Stimulated activated CD4-positive, alpha-beta T cell treated with anti-CD3 and anti-CD28 coated beads, Interleukin-15, amount 100 ng/mL, for 48 hours (primary cell): ENCODE measurements at places on chromosomes 4 and X.

GRCh38 chr4:62822306-62822705, 1586.9 kb downstream of the TECRL start:
- DNase-seq = no peak

GRCh38 chrX:69374569-69374968, 129.6 kb upstream of the NALF2 start:
- no peak for DNase-seq

DNA sequence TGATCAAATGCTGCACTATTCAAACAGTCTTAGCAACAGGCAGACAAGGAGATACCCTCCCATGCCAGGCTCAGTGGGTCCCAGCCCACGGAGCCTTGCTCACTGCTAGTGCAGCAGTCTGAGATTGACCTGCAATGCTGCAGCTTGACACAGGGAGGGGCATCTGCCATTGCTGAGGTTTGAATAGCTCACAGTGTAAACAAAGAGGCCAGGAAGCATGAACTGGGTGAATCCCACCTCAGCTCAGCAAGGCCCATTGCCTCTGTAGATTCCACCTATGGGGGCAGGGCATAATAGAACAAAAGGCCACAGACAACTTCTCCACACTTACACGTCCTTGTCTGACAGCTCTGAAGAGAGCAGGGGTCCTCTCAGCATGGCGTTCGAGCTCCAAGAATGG, 26.6 kb upstream of the ZXDB start:
- no peak for DNase-seq

- no peak for DNase-seq
Observed at GRCh38 chr4:56733352-56733751, 52.3 kb upstream of the HOPX start.

DNA sequence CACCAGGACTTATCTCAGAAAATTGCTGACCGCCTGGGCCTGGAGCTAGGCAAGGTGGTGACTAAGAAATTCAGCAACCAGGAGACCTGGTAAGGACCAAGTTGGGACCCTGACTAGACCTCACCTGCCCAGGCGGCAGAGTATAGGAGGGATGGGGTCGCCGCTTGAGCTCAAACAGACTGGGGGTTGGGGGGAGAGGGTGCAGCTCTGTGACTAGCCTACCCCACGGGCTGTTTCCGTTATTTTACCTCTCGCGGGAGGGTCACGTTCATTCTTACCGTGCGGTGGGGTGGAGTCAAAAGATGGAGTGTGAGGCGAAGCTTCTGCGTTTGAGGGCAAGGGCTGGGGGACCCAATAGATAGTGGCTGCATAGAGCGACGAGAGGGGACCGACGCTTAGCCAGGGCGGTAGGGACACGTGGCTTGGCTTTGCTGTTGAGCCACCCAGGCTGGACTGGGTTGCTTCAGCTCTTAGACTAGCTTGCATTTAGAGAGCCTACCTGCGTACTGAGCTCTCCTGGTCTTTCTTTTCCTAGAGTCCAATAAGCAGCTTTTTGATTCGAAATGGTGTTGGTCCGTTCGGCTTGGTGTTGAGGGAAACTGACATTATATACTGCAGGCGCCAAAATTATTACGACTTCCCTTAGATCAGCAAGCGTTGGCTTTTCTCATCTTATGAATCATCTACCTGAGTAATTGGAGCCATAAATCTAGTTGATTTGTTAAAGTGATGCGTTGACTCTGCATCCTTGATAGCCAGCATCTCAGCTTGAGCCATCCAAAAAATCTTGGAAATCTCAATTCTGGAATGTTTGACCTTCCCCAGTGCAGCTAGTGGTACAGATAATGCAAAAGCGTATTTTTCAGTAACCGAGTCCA, 591 bp downstream of the PRPS1 start:
- DNase-seq = peak; percentile 20

DNA sequence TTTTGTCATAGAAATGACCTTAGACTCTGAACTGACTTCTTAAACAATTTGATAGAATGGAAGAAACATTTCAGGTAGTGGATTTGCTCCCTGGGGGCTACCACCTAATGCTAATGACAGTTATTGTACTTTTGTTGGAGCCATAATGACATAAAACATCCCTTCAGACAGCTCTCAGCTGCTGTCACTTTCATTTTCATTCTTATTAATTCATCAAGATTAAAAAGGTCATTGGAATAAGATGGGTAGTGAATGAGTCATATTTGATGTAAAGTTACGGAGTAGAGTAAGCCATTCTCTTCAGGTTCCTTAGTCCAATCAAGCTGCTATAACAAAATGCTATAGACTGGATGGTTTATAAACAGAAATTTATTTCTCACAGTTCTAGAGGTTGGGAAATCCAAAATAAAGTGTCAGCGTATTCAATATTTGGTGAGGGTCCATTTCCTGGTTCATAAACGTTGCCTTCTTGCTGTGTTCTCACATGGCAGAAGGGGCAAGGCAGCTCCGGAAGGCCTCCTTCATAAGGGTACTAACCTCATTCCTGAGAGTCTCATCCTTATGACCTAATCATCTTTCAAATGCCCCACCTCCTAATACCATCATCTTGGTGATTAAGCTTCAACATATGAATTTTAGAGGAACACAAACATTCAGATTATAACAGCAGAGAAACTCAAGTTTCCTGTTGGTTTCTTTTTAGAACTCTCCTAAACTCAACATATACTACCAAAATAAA, 268.5 kb downstream of the ARAP2 start:
- DNase-seq = no peak

DNA sequence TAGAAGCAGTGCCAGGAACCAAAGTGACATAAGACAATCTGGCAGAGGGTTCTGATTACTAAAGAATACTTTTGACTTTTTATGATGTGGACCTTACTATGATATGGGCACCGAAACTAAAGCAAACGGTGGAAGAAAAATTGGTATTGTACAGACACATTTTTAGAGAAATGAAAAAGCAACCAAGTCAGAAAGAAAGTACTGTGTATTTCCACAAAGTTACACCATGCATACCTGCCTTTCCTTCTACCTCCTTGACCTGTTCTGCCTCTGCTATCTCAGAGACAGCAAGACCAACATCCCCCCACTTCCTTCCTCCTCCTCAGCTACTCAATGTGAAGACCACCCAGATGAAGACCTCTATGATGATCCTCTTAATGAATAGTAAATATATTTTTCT, 88.3 kb downstream of the HUWE1 start:
- DNase-seq = no peak

DNA sequence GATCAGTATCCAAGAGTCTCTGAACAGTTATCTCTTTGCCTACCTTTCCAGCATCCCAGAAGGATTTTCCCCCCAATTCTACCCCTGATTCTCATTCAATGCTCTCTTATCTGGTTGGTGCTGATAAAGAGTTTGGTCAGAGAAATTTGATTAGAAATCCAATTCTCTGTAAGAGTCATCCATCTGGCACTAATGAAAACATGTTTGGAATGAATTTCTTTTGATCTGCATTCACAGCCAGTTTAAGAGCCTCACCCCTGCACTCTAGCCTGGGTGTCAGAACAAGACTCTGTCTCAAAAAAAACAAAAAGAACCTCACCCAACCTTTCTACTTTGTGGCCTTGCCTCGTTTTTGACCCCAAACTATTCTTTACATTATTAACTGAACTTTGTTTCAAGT, 122.1 kb downstream of the MANBA start:
- no peak for DNase-seq

GRCh38 chr4:20137176-20137575, 114.5 kb upstream of the SLIT2 start:
- no peak for DNase-seq

GRCh38 chr4:76639288-76639687, 204.3 kb downstream of the SHROOM3 start:
- no peak for DNase-seq

- DNase-seq = no peak
Observed at GRCh38 chr4:111268769-111269414, 646.0 kb upstream of the PITX2 start.

DNA sequence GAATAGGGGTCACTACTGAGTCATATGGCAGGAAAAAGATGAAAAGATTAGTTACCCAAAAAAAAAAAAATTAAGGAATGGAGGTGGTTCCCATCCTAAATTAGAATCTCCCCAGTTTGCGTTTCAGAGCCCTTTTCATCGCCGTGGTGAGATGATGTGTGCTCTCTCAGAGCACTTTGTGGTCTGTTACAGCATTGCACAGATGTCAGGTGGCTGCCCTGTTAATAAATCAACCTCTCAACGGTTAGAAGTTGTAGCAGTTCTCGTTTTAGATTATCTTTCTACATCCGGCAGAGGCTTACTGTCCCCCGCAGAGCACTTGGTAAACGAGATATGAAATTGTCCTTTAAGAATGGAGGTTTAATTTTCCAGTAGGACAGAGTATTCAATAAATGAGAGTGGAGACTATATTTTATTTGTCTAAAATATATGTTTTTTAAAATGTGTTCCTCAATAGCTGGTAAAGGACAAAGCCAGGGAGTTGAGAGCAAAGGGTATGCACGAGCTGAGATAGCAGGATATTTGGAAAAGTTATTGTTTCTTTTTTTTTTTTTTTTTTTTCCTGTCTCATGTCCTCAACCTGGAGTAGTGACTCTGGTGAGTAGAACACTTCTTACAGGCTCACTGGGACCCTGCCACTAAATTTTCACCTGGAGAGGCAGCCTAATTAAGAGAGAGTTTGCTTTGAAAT, 26.9 kb downstream of the AFF1 start:
- DNase-seq = no peak

DNA sequence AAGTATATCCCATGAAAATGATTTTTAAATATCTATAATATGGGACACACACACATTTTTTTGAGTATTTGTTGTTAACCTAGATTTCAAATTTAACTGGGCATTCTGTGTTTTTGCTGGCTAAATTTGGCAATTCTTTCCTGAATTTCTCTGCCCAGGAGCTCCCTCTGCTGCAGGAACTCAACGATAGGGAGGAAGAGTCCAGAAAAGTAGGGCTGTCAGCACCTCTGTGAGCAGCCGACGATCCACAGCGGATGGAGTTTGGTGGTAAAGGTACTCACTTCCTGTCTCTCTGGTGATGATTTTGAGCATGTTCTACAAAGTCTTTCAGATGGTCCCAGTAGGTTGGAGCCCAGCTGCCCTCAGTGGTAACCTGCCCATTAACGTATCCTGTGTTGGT, 23.1 kb upstream of the TMEM184C start:
- no peak for DNase-seq

DNA sequence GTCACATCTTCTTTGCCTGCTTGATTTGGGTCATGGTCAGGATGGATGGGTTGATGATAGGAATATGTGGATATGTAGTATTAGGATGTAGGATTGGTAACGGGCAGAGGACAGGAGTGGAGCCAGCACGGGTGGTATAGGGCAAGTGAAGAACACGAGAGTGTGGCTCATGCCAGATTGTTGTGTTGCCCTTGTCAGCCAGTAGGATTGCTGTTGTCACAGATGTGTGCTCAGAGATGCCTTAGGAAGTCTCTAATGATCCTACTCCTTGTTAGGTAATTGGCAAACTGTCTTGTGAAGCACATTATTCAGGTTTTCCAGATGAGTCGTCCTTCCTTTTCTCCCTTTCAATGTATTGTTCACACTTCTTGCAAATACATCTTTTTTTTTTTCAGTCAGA, 5.5 kb downstream of the ATP10D start:
- peak; percentile 3 for DNase-seq

GRCh38 chr4:73741750-73742489, 1.6 kb downstream of the CXCL8 start:
- DNase-seq = no peak

DNA sequence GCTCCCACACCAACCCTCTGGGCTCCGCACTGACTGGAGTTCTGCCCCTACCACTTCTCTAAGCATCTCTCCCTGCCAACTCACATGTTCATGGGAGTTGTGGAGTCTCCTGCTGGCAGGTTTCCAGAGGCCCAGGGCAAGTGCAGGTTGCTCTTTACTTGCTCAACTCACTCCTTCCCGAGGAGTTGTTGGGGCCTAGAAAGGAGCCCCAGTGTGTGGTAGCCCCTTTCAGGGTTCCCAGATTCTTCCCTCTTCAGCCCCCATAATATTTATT, 52.5 kb downstream of the POF1B start:
- DNase-seq = no peak

DNA sequence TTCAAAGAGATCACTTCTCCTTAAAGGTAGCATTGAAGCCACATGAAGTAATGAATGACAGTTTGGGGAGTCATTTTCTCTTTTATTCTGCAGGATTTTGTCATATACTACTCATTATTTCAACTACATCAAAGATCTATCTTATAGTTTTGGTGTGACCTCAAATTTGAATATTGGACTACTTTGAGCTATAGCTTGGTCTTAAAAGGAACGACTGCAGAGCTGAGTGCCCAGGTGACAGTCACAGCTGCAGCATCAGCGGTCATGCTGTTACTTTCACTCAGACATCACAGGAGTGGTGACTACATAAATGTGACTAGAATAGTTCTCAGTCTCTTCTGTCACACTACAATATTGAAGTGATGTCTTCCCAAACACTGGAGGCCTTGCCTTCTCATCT, 10.7 kb upstream of the SPCS3 start:
- DNase-seq = no peak

DNA sequence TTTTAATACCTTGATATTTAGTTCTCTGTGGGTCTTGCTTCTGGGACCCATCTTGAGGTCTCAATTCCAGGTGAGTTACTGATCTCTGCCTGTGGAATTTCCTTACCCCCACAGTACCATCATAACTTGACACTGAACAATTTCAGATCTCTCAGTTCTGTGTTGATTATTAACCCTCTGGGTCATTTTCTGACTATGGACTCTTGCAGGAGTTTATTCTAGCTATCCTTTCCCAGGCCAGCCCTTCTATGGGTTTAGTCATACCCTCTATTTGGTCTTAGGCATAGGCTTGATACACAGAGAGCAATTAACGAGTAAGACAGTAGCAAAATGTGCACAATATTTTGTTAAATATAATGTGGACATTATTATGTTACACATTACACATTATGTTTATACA, 3.7 kb upstream of the SPARCL1 start:
- no peak for DNase-seq

- no peak for DNase-seq
Observed at GRCh38 chrX:77118686-77119085, 328.5 kb upstream of the FGF16 start.

- DNase-seq = no peak
Observed at GRCh38 chr4:159103384-159103990, 608 bp downstream of the RAPGEF2 start.

GRCh38 chrX:78455901-78456300, 128.5 kb upstream of the CYSLTR1 start:
- no peak for DNase-seq

GRCh38 chrX:155888139-155888538, 7.0 kb downstream of the VAMP7 start:
- no peak for DNase-seq

DNA sequence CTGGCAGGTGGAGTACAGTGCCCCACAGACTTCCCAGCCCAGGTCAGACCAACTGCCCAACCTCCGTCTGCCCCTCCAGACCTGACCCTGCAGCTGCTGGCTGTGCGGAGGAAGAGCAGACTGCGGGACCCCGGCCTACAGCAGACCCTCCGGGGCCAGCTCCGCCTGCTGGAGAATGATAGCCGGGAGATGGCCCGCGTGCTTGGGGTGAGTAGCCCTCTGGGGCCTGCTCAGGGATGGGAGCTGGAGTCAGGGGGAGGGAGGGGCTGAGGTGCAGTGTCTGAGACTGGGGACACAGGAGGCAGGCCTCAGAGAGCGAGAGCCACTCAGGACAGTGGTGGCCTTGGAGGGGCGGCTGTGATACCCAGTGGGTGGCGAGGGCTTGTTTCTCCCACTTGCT, 13.5 kb downstream of the SH3TC1 start:
- DNase-seq = no peak

- no peak for DNase-seq
Observed at GRCh38 chr4:129578336-129578735, 482.4 kb downstream of the C4orf33 start.
